ENCODE measurements at places on chromosomes 2 and 18. TPM values are rescaled to one million over a fixed set of nuclear protein-coding genes. Genes with fewer than 3 reads are reported as not detected.

The SERPINB10 gene
- not detected for total RNA-seq

The FAHD2B gene
- 6.1 TPM for total RNA-seq

The CRYGA gene
- not detected for total RNA-seq

The STEAP3 gene
- under 0.01 TPM for total RNA-seq

The SP9 gene
- total RNA-seq, result 9.8 TPM

The BMP10 gene
- total RNA-seq, result not detected

The FKBP7 gene
- 11.3 TPM for total RNA-seq

The MC5R gene
- 0.25 TPM for total RNA-seq

The KIAA2012 gene
- total RNA-seq, result 0.98 TPM

The GALNT5 gene
- under 0.01 TPM for total RNA-seq

The FTCDNL1 gene
- 5.4 TPM for total RNA-seq

The GNLY gene
- total RNA-seq, result not detected

The OSBPL6 gene
- 15.7 TPM for total RNA-seq

The CFAP210 gene
- 0.74 TPM for total RNA-seq

The HOXD1 gene
- total RNA-seq, result not detected

The TSGA10 gene
- total RNA-seq, result 9.8 TPM

The IL1R1 gene
- 0.74 TPM for total RNA-seq

Data from temporal lobe (tissue), 4 donors.